ENCODE measurements at places on chromosomes 16 and 17. TPM values are rescaled to one million over a fixed set of nuclear protein-coding genes. Genes with fewer than 3 reads are reported as not detected.

Gene VPS4A
- 41.5 TPM for total RNA-seq

Gene NOL3
- 3.7 TPM for total RNA-seq

- DNase-seq = peak; percentile 38
Observed at GRCh38 chr17:44971776-44972483, 3.8 kb upstream of the C1QL1 start.

- no peak for DNase-seq
Observed at GRCh38 chr17:6021011-6021400, 49.2 kb upstream of the WSCD1 start.

GRCh38 chr17:66767154-66767933 is 67.6 kb upstream of the CACNG5 start:
- no peak for DNase-seq
